ENCODE measurements at places on chromosomes 6 and 20.
A peak's percentile ranks its signal among the peaks of the same experiment; 100 is the strongest.

DNA sequence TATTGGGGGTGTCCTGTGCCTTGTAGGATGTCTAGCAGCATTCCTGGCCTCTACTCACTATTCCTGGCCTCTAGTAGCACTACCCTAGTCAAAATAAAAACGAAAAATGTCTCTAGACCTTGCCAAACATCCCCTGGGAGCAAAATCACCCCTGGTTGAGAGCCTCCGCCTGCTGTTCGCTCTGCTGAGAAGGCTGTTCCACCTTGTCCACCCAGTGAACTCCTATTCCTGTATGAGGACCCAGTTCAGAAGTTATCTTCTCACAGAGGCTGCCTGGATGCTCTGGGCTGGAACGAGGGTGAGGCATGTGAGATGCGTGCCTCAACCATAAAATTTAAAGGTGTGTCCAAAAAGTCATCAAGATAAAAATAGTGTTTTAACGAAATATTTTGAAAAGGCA lies 101.9 kb downstream of the TOX2 start:
- no peak for DNase-seq

GRCh38 chr6:48027704-48028435 lies 83.1 kb downstream of the PTCHD4 start:
- DNase-seq, result no peak

GRCh38 chr20:3047486-3048419 lies 1.9 kb downstream of the MRPS26 start:
- DNase-seq, result no peak

- peak; percentile 44 for DNase-seq
Observed at GRCh38 chr6:34656378-34657036, 40.1 kb downstream of the ILRUN start.

DNA sequence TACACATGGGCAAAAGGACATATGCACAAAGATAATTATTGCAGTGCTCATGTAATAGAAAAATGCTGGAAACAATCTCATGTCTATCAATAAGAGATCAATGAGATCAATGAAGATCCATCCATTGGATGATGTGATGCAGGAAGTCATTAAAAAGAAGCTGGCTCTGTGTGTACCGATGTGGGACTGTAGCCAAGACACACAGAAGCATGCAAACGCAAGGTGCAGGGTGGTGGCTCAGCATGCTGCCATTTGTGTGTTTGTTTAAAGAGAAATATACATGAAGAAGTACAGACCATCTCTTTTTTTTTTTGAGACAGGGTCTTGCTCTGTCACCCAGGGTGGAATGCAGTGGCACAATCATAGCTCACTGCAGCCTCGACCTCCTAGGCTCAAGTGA lies 33.1 kb upstream of the KCNB1 start:
- no peak for DNase-seq
